ENCODE measurements at places on chromosomes 2 and 18.

GRCh38 chr2:128499367-128500137 is 180.9 kb upstream of the HS6ST1 start:
- no peak for DNase-seq

- no peak for DNase-seq
Observed at GRCh38 chr2:36951574-36951973, 14.8 kb downstream of the STRN start.

DNA sequence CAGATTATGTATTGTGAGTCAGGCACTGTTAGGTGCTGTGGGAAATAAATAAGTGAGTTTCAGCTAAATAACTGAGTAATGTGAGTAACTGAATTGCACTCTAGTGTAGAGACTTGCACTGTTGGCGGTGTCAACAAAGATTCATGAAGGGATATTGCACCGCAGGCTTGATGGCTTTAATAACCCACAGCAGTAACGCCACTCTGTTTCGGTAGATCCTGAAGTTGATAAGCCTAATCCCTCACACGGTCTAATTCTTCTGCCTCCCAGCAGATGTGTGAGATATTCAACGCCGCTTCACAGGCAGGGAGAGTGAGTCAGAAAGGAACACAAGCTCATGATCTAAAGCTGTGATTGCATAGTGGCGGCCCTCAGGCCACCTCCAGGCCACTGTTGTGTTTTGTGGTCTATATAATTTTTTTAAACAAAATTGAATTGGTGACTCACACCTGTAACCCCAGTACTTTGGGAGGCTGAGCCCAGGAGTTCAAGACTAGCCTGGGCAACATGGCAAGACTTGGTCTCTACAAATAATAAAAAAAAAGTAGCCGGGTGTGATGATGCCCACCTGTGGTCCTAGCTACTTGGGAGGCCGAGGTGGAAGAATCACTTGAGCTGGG is 94.3 kb downstream of the LIPG start:
- DNase-seq: peak; percentile 99

- DNase-seq: no peak
Observed at GRCh38 chr2:234019896-234020295, 30.6 kb upstream of the SPP2 start.

DNA sequence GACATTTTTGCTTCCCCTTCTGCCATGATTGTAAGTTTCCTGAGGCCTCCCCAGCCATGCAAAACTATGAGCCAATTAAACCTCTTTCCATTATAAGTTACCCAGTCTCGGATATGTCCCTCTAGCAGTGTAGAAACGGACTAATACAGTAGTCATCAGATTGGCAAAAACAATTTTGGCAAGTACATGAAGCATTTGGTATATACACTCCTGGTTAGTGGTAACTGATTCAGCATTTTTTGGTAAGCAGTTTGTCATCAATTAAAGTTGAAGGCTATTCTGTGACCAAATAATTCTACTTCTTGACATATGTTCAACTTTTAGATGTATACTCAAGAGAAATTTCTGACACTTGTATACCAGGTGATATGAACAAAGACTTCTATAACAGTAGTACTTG is 190.5 kb upstream of the STON1 start:
- DNase-seq: no peak

DNA sequence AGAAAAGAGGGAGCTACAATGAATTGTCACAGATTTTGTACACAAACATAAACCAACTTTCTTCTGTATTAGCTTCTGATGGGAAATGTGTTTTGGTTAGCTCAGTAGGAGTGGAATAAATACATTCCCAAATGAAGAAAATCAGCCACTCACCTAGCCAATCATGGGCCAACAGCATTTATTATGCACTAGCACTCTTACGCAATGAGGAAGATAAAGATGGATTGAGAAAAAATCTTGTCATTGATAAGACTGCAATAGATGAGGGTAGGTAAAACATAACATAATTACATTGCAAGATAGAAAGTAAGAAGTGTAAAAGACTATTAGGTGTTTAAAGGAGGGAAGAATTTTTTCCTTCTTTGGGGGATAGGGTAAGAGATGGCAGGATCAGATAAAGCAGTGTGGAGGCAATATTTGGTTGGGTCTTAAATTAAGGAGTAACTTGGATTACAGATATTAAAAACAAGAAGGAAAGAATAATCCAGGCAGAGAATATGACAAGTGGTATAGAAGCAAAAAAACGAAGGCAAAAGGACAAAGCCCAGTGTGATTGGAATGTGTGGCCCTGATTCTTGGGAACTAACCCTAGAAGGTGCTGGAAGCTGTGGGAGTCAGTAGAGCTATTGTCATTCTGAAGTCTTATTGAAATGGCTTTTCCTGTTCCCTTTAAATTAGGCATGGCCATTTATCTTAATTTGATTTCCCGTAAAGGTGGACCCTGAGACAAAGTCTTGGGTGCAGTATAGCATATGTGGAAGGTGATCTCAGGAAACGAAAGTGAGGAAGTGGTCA is 208.4 kb upstream of the MEX3C start:
- no peak for DNase-seq

- no peak for DNase-seq
Observed at GRCh38 chr2:227608561-227609338, 5.9 kb downstream of the SCYGR3 start.

- DNase-seq: no peak
Observed at GRCh38 chr18:45755934-45756333, 32.0 kb downstream of the SLC14A1 start.

DNA sequence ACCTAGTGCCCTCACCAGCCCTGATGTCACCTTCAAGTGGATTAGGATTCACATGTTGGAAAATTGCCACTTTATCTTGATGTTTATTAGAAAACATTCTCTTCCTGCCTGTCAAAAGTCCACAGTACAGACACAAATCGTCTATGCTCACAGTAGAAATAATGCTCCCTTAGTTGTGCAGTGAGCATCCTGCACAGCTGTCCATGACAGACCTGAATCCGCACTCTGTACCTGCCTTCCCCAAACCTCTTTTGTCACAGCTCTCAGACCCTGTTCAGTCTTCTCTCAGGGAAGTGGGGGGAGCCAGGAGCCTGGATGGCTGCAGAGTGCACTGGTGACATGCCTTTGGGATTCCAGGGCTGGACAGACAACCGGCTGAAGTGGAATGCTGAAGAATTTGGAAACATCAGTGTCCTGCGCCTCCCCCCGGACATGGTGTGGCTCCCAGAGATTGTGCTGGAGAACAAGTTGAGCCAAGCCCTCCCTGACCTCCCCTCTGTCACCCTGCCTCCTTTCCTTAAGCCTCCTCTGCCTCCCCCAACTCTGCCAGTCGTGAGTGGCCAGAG is 2.0 kb downstream of the CHRND start:
- no peak for DNase-seq

- no peak for DNase-seq
Observed at GRCh38 chr18:12291161-12291560, 16.9 kb upstream of the TUBB6 start.

DNA sequence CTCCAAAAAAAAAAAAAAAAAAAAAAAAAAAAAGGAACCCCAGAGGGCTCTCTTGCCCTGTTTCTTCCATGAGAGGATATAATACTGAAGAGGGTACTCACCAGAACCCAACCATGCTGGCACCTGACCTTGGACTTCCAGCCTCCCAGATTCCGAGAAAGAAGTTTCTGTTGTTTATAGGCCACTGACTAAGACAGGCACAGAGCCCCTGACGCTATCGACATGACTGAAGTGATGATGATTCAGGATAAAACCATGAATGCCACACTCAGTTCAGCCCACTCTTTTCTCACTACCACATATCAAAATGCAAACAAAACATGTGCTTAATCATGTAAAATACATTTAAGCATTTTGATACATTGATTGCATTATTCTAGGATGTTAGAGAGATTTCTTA is 66.1 kb upstream of the CDCA7 start:
- no peak for DNase-seq

- DNase-seq: no peak
Observed at GRCh38 chr2:96524482-96525210, 11.9 kb upstream of the ARID5A start.

- DNase-seq: no peak
Observed at GRCh38 chr2:128196471-128196931, 105.5 kb downstream of the UGGT1 start.

DNA sequence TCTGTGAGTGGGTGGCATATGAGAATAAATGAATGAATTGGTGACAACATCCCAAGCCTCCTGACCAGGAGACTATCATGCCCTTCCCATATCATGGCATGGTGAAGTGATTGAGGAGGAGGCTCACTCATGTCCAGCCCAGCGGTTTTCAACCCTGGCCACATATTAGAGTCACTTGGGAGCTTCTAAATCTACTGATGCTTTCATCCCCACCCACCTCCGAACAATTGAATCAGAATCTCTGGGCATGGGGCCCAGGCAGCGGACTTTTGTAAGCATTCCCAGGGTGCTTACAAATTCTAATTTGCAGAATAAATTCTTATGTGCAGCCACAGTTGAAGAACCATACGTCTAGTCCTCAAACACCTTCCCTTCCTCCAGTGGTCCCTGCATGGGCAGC is 81.7 kb upstream of the SEC11C start:
- no peak for DNase-seq

DNA sequence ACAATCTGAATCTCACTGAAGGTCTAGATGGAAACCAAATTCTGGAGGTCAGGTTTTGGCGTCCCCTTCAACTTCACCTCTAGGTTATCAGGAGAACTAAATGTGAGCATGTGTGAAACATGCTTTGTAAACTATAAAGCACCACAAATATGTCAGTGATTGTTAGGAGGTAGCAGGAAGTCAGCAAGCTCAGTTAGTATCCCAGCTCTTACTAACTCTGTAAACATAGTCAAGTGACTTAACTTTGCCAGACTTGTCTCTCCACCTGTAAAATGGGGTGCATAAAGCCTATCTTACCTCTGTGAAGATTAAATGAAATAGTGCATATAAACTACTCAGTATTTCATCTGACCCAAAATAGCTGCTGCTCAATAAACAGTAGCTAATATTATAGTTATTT is 121.5 kb downstream of the INSIG2 start:
- no peak for DNase-seq

DNA sequence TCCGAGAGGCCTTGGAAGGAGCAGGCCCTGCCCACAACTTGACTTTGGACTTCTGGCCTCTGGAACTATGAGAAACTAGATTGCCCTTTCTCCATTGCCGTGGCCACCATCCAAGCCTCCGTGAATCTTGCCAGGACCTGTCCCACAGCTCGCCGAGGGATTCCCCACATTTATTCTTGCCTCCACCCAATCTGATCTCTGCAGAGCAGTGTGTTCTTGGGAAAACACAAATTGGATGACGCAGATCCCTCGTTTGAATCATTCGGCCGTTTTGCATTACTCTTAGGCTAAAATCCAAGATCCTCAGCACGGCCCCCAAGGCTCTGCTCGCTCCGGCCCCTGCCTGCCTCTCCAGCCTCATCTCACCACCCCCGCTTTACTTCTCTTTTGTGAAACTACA is 364.2 kb downstream of the ZNF516 start:
- DNase-seq: no peak

DNA sequence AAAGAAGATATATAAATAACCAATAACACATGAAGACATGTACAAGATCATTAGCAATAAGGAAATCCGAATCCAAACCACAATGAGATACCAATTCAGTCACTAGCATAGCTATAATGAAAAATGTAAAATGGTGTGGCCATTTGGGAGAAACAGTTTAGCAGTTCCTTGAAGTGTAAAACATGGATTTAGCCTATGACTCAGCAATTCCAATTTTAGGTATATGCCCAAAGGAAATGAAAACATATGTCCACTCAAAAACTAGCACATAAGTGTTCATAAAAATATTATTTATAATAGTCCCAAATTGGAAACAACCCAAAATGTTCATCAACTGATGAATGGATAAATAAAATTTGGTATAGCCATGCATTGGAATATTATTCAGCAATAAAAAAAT is 165.5 kb upstream of the CRIM1 start:
- DNase-seq: no peak

GRCh38 chr2:144504218-144504641 is 15.7 kb downstream of the ZEB2 start:
- DNase-seq: no peak

DNA sequence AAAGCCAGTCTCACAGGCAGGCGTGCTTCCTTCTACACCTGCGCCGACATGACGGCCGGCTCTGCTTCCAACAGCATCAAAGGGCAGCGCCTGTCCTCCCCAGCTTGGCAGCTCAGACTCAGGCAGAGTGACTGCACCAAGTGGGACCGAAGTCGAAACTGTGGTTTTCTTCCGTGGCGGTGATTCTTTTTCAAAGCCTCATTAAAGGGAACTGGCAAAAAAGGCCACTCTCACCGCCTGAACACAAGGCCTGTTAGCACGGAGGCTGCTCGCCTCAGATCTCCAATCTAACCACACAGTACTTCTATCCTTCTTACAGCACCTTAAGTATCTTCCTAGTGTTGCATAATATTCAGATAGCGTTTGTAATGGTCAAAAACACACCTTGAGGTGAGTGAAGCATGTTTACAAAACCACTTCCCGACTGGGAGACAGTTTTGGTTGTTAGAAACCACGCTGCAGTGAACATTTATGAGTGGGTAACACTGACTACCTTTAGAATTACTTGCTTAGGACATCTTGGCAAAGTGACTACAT is 236.4 kb downstream of the HDAC4 start:
- DNase-seq: no peak

GRCh38 chr2:44946372-44947027 is 5.0 kb downstream of the SIX3 start:
- DNase-seq: no peak

- no peak for DNase-seq
Observed at GRCh38 chr2:6168485-6168884, 476.3 kb downstream of the SOX11 start.

GRCh38 chr2:46813020-46813415 is 102.6 kb downstream of the MCFD2 start:
- DNase-seq: no peak

DNA sequence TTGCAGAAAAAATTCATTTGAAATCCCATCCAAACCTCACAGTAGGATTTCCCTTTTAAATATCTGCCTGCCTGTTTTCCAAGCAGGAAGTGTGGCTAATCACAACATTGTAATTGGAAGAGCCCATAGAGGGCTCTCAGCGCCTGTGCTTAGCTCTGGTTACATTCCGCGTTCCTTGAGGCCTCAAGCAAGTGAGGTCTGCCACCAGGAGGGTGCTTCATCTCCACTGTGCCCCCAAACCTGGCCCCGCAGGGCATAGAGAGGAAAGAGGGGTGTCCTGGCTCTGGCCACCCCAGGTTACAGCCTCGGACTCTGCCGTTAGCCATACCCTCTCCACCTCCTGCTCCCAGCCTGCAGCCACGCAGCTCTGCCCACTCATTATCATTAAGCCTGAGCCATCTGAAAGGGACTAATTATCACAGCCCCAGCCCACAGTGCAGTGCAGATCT is 214.8 kb downstream of the SP3 start:
- DNase-seq: no peak

GRCh38 chr2:169143998-169144397 is 74.6 kb downstream of the DHRS9 start:
- DNase-seq: no peak

GRCh38 chr2:100178085-100178788 is 35.8 kb upstream of the AFF3 start:
- no peak for DNase-seq

All from retinal pigment epithelial cell (primary cell).